ENCODE measurements at places on chromosomes 13 and 19.

GRCh38 chr19:48989701-48990291 lies 3.3 kb downstream of the GYS1 start:
- no peak for DNase-seq

- DNase-seq: no peak
Observed at GRCh38 chr13:80572923-80573316, 232.0 kb upstream of the SPRY2 start.

- DNase-seq: no peak
Observed at GRCh38 chr19:49327878-49328544, 3.0 kb upstream of the SLC6A16 start.

DNA sequence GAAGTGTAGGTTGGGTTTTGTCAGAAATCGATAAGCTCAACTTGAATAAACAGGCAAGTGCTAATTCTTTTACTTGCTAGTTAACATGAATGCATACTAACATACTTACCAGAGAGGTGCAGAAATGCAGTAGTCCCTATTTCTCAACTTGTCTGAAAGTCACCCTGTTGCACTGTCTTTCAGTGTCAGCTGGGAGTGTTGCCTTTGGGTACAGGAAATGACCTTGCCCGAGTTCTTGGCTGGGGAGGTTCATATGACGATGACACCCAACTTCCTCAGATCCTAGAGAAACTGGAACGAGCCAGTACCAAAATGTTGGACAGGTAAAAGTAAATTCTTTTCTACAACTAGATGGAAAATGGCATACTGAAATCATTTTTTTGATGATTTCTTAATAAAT lies 103.5 kb upstream of the AKAP11 start:
- DNase-seq: no peak

DNA sequence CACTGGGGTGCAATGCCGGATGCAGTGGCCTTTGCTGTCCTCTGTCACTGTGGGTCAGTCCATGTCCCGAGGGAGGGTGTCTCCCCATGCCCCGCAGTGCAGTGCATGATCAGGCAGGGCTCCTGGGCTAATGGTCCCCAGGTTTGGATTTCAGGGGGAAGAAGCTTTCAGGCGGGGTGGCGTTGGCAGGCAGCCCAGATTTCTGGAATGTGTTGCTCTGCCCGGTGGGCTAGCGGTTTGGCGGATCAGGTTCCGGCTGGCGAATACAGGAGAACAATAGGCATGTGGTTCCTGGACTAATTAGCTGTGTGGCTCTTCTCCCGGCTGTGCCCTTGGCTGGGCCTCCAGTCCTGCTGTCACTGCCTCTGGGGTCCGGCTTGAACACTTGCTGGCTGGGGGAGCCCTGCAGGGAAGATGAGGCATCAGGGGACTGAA lies 141.3 kb downstream of the FGF9 start:
- DNase-seq: no peak

GRCh38 chr13:111005808-111006505 lies 91.1 kb upstream of the ANKRD10 start:
- DNase-seq: no peak

DNA sequence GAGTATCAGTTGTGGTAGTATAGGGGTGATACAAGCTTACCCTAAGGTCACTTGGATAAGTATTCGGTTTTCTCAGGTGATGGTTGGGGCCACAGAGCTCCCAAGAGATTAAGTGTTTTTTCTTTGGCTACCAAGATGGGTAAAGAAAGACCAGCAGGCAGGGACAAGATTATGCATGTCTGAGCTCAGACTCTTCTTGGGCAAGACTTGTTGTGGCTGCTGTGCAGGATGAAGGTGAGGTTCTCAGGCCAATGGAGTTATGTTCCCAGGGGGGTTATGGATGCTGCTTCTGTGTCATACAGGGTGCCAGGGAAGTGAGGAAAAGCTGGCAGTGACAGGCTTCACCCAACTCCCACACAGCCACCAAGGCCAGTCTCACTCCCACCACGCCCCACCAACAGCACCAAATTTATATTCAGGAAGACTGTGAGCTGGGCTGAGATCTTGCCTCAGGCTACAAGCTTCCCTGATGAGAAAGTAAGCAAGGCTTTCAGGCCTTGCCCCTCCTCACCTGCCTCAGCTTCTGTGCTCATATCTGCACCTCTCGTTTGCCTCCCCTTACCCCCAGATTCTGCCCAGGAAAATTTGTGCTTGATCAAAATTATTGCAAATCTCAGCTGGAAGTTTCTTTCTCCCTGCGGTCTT lies 511.8 kb upstream of the SLITRK1 start:
- DNase-seq: no peak

DNA sequence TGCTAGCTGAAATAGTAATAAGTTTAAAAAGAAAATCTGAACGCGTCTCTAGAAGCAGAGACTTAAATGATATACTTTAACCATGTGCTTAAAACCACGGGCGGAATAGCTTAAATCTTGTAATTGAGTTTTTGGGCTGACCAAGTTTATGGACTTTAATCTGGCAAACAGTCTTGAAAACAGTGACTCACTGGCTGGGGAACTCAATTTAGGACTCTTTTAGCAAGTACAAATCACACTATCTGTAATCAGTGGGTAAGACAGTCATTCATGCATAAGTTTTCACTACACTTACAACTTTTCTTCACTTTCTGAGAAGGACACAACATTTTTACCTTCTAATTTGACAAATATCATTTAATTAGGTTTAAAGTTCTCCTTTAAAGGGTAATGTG lies 26.8 kb downstream of the ZNF627 start:
- DNase-seq: no peak

DNA sequence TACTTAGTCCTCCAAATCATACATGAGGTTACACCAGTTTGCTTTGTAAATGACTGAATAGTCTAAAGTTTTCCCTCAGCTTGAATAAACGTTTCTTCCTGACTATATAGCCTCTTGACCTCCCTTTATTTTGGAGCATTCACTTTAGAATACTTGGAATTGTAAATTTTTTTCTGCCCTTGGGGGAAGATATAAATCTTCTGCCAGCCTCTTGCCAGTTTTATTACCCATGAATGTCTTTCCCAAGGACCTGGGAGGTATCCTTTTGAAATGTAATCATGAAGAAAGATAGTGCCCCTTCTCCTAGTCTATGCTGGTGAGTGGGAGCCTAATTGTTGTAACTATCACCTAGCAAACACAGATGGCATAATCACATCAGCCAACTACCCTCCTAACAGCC lies 2033.9 kb upstream of the PCDH20 start:
- DNase-seq: no peak

- DNase-seq: no peak
Observed at GRCh38 chr13:76696370-76696769, 189.8 kb downstream of the KCTD12 start.

DNA sequence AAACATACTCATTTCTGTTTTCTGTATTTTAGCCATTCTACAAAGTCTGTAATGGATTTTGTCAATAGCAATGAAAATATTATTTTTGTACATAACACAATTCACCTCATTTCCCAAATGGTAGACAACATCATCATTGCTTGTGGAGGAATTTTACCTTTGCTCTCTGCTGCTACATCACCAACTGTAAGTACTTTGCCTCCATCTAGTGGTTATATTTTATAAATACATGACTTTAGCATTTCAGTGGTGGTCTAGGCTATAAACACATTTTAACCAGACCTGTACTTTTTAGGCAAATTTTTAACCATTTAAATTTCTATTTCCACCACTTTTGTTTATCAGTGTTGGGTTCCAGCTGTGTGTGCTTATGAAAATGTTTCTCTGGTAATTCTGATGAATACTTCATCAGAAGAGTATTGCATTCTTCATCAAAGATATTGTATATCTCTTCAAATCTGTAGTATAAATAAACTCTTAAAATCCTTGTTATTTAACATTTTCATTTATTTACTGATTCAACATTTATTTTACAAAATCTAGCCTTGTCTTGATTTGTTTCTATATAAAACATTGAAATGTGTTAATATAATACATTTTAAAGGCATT lies 222.4 kb downstream of the NBEA start:
- DNase-seq: peak; percentile 36

DNA sequence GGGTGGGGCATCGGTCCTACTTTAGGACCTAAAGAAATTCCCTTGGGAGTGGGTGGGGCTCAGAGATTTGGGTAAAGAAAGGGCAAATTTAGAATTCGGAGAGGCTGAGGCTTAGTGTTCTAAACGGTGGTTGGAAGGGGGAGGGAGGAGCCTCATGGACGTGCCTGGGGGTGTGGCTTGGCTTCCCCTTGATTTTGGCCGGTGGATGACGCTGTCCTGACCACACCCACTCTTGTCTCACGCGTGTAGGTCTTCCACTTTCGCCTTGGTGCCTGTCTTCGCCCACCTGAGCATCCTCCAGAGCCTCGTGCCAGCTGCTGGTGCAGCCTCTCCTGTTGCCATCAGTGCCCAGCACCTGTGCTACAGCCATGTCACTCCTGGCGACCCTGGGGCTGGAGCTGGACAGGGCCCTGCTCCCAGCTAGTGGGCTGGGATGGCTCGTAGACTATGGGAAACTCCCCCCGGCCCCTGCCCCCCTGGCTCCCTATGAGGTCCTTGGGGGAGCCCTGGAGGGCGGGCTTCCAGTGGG lies 1.2 kb upstream of the NUP62 start:
- no peak for DNase-seq

- peak; percentile 56 for DNase-seq
Observed at GRCh38 chr19:40714441-40715299, 2.0 kb downstream of the COQ8B start.

- no peak for DNase-seq
Observed at GRCh38 chr13:72368031-72368430, 359.4 kb downstream of the MZT1 start.

GRCh38 chr19:1076951-1077350 lies 10.0 kb downstream of the ARHGAP45 start:
- DNase-seq: no peak

GRCh38 chr19:45403781-45404556 lies 900 bp downstream of the PPP1R13L start:
- DNase-seq: no peak

DNA sequence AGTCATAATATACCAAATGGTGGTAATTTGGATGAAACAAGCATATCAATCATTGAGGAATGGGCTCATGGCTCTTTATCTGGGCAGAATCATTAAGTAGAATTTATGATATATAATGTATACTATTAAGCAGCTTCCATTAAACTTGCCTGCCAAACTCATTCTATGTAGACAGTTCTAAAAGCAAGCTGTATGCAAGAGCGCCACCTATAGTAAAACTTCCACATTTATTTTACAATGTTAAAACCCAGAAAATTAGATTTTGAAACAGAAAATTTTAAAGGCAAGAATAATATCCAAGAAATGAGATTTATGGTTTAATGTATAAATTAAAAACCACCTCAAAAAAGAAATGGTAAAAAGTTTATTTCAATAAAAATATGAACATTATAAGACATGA lies 161.5 kb downstream of the MZT1 start:
- no peak for DNase-seq

DNA sequence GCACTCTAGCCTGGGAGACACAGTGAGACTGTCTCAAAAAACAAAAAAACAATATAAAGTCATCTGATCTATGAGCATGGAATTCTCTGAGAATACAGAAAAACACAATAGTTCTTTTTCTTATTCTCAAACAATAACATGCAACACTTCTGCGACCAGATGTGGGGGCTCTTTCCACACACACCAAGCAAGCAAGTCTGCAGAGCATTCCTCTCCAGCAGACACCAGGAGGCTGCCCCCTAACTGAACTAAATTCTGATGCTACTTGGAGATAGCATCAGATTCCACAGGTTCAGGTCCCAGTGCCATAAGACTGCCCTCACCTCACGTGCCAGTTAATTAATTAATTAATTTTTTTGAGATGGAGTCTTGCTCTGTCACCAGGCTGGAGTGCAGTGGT lies 27.7 kb downstream of the ZNF101 start:
- no peak for DNase-seq

- no peak for DNase-seq
Observed at GRCh38 chr19:37929355-37929923, 22.4 kb downstream of the SIPA1L3 start.

DNA sequence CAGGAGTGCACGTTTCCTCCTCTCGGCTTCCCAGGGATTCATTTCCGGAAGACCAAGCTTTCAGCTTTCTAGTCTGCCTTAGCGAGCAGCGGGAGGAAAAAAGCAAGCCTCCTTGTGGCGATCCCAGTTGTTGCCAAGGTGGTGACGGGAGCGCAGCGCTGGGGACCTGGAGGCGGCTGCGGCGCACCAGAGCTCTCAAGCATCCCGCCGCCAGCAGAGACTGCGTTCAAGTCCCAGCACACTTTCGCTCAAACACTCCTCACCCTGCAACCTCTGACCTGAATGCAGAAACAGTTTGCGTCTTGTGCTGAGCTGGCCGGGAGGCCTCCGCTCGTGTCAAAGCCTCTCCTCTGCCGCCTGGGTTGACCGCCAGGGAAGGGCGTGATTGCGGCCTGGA lies 4.9 kb downstream of the GSX1 start:
- no peak for DNase-seq

- DNase-seq: no peak
Observed at GRCh38 chr19:55674459-55674840, 576 bp upstream of the EPN1 start.

- no peak for DNase-seq
Observed at GRCh38 chr13:25742220-25742619, 309.6 kb downstream of the SHISA2 start.

GRCh38 chr13:34886121-34886875 lies 55.8 kb upstream of the NBEA start:
- DNase-seq: no peak

- DNase-seq: no peak
Observed at GRCh38 chr13:58978331-58978730, 1185.4 kb downstream of the DIAPH3 start.

DNA sequence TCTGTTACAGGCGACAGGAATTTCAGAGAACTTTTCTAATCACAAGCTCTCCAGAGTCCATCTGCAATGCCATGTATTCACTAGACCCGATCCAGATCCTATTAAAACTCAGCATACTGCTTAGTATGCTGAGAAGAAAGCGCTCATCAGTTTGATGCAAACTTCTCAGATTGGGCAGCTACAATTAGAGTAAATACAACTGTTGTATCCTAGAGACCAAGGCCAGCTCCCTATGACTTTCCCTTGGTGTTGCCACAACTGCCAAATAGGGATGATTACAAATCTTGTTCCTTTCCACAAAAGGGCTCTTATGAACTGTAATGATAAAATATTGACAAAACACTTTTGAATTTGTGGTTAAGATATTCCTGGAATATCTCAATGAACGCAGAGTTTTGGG lies 191.2 kb downstream of the SPRY2 start:
- DNase-seq: no peak

- no peak for DNase-seq
Observed at GRCh38 chr19:4802711-4803110, 11.2 kb downstream of the FEM1A start.

DNA sequence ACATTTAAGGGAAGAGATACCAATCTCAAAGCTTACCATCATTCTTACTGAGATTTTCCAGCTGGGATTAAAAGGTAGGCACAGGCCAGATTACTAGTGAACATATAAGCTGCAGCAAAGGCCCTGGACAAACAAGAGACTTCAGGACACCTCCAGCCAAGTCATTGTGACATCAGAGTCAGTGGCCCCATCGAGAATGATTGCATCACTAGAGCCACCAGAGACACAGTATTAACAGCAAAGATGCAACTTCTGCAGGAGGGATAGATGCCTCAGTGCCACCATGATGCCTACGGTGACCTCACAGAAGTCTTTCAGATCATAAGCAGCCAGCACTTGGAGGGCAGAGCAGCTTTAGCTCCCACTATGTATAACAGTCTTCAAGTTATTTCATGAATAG lies 8.6 kb downstream of the RUBCNL start:
- no peak for DNase-seq

- DNase-seq: no peak
Observed at GRCh38 chr19:41924151-41925145, 3.8 kb downstream of the ERFL start.

- DNase-seq: no peak
Observed at GRCh38 chr19:13017306-13018034, 22.2 kb downstream of the NFIX start.

GRCh38 chr13:102686024-102686423 lies 8.8 kb downstream of the METTL21C start:
- no peak for DNase-seq
